ENCODE measurements at places on chromosomes 1 and 21.

GRCh38 chr1:160159846-160160245, 8.4 kb downstream of the ATP1A4 start:
- no peak for DNase-seq

- DNase-seq = no peak
Observed at GRCh38 chr1:215001419-215002021, 81.0 kb upstream of the KCNK2 start.

DNA sequence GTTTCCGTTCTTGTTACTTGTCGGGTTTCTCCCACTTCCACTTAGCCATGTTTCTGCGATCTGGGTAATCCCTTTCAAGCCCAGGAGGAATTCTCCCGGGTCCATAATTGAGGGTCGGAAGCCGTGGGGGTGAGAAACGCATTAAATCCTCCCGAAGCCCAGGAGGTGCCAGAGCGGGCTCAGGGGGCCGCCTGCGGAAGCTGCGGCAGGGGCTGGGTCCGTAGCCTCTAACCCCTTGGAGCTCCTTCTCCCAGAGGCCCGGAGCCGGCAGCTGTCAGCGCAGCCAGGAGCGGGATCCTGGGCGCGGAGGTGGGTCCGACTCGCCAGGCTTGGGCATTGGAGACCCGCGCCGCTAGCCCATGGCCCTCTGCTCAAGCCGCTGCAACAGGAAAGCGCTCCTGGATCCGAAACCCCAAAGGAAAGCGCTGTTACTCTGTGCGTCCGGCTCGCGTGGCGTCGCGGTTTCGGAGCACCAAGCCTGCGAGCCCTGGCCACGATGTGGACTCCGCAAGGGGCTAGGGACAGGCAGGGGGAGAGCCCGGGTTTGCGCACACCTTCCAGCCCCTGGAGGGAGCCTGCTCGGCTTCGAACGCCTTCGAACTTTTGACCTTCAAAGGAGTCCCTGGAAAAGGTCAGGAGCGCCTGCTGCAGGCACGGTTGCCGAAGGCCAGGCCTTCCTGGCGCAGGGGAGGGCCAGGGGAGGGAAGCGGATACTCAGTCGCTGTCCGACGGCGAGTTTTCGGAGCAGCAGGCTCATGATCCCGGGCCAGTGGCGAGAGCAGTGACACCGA, 1.7 kb upstream of the SIM2 start:
- DNase-seq = no peak

DNA sequence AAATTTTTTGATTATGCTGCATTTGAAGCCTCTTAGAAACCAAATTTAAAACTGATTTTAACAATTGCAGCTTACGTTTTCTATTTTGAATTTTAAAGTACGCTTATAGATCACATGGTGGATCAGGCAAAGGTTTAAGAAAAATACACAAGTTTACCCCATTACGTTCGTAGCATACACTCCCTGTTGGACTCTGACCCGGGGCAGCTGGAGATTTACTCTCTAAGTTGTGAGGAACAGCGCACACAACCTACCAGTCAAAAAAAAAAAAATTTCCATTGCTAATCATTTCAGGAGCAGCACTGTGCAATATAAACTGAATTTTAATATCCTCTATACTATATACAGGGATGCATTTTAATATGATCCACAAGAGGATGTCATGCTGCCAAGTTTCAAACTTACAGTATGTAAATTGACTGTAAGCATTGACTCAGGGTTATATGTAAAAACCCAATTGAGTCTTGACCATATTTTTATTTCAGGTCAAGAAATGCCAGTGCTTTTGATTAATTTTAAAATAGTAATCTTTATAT, 20.4 kb downstream of the CSDE1 start:
- DNase-seq = no peak

DNA sequence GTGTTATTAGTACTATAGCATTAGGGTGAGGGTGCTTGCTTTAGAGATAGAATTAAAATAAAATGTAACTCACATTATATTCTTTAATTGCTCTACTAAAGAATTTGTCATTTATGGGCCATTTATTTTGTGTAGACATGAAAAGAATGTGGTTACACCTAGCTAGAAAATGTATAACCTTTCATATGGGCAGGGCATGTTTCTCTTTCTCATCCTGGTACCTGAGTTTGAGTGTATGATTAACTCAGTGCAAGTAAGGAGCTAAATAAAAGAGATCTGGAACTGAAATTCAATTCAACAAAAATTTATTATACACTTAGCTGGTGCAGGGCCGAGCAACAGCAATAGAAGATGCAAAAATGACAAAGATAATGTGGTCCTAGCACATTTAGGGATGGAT, 47.4 kb downstream of the MAP3K7CL start:
- no peak for DNase-seq

DNA sequence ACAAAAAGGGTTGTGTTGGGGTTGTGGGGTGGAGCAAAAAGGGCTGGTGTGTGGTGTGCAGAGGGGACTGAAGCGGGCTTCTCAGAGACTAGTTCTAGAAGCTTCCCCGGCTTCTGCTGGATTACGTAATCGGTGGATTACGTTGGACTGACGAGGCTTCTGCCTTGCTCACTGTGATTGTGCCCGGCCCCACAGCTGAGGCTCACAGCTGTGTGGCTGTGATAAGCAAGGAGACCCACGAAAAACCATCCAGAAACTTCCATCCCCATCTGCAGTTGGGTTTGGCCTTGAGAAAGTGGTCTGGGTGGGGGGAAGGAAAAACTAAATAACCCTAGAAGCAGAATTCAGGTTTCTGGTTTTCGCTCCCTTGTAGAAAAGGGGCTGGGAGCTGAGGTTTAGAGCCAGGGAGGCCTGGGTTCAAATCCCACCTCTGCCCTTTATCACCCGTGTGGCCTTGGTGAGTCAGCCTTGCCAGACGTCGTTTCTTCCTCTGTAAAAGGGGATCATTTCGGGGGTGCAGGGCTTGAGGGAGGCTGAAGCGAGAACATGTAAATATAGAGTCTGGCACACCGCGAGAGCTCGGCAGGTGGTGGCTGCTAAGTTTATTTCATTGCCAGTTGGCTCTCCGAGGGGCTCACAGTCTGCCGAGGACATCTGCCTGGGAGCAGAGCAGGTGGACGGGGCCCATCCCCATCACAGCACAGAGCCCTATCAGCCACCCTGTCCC, 30.4 kb upstream of the DISP3 start:
- no peak for DNase-seq

GRCh38 chr1:112793631-112794565, 78.8 kb upstream of the PPM1J start:
- DNase-seq = no peak

DNA sequence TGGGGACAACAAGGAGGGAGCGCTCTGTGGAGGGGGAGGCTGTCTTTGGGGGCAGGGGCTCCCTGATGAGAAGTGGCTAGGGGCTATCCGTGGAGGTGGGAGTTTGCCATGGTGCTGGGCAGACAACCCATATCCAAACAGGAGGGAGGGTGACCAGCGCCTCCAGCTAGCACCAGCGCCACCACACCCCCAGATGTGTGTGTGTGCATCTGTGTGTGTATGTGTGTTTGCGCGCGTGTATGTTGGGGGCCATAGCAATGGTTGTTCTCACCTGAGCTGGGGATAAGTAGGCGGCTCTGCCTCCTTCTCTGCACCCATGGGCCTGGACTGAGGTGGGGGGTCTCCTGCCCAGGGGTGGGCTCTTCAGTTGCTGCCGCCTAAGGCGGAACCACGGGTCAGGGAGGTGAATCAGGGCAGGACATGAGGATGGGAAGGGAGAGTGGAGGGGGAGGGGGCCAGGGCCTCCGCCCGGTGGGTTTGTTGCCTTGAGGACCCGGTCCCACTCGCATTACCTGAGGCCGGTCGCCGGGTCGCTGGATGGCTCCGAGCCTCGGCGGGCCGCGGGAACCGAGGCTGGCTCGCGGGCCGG, 345 bp downstream of the HPCAL4 start:
- DNase-seq = no peak
